Stimulated activated naive CD4-positive, alpha-beta T cell treated with Interleukin-2 at 50 U/mL for 16 hours (primary cell): ENCODE measurements at places on chromosomes 5 and 9.
A peak's percentile ranks its signal among the peaks of the same experiment; 100 is the strongest.

DNA sequence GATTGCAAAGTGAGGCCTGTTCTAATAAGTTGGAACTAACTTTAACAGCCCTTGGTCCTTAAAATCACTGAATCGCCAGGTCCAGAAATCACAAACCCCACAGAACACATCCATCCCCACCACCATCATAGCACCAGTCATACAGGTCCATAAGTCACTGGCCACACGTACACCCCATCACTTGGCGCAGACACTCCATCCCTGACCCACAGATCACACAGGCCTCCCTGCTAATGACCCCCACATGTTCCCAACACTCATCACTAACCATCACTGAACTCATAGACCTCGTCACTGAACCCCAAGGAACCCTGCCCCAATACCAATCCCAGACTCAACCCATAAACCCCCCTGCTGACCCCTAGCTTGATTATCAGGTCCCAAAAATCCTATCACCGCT, 41.2 kb upstream of the ZNF300 start:
- no peak for DNase-seq

DNA sequence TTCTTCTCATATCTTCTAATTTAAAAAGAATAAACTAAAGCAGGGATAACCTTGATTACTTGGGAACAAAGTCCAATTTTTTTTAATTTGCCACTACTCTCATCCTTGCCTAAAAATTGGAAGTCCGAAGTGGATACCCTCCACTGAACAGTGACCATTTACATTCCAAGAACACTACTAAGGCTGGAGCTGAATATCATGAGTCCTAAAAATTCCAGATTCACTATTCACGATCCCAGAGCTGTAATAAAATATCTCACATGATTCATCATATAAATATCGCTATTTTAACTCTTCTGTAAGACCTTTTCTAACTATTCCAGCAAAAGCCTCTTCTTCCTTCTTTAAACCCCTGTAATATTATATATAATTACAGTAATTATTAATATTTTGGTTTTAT, 57.4 kb downstream of the ATPSCKMT start:
- DNase-seq = no peak

GRCh38 chr9:90088434-90088833, 483.6 kb downstream of the GADD45G start:
- DNase-seq = no peak

- DNase-seq = peak; percentile 10
These were observed 371 bp upstream of the PITX1 start for GRCh38 chr5:135034236-135034962.

DNA sequence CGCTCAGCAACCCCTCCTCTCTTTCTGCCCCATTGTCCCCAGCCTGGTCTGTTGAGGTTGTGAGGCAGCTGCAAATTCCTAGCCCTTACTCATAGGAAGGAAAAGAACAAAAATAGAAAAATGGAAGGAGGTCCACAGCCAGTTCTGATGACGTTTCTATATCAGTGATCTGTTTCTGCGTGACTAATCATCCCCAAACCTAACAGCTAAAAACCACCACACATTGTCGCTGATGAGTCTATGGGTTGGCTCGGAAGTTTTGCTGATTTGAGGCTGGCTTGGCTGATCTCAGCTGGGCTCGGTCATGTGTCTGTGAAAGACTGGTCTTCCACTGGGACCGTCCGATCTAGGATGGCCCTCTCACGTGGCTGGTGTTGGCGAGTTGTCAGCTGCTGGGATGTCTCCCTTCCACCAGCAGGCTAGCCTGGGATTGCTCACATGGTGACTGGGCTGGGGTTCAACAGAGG, 200.6 kb upstream of the ZNF618 start:
- DNase-seq = no peak

GRCh38 chr5:6321078-6321477, 57.3 kb downstream of the MED10 start:
- no peak for DNase-seq

DNA sequence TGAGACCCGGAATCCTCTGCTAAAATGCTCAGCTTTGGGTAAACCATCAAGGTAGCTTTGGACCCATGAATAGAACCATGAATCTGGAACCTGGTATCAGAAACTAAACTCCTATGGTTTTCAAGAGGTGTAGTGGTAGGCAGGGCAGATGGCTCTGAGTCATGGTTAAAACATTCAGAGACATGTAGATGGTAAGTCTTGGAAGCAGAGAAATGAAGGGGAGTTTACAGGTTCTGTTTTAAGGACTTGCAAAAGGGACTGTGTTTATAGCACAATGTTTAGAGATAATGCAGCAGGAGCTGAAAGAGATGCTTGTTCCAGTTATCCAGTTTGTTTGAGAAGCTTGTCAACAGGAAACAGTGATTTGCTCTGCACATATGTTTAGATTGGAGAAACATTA, 36.0 kb upstream of the FBN2 start:
- DNase-seq = no peak

DNA sequence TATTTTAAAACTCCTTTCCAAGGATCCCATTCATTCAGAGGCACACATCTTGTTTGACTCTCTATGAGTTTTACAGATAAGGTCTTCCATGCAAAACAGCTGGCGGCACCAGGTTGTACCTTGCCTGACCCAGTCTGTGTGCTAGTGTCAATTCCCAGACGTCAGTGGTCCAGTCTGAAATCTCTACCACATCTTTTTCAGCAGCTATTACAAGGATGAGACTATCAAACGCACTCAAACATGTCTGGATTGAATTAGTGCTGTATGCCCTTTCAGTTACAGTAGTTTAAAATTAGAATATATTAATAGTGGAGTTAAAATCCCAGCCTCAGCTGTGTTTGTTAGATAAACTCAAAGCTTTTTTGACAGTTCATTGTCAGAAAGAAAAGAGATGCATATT, 11.7 kb downstream of the CDC14B start:
- DNase-seq = no peak
